ENCODE measurements at places on chromosomes 1 and 21.
A peak's percentile ranks its signal among the peaks of the same experiment; 100 is the strongest.

- DNase-seq = no peak
These were observed 4.5 kb upstream of the NPHP4 start for GRCh38 chr1:5996641-5997270.

- DNase-seq = peak; percentile 32
These were observed 11.5 kb upstream of the KCNAB2 start for GRCh38 chr1:6033986-6034749.

GRCh38 chr1:221470000-221470698, 271.7 kb downstream of the DUSP10 start:
- DNase-seq = no peak

DNA sequence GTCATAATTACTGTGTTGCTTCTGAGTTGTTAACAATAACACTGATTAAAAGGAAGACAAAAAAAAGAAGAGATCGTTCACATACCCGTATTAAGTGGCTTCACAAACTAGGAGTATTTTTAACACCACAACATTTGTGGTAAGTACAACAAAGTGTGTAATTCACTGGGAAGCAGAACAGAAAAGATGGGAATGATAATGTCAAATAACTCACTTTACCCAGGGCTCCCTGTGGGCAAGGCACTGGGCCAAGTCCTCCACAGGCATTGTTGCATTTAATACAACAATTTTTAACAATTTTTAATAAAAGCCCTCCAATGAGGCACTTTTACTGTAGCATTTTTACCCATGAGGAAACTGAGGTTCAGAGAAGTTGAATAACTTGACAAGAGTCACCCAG, 385.0 kb upstream of the ST6GALNAC5 start:
- DNase-seq = no peak

GRCh38 chr1:220843481-220844011, 35.7 kb upstream of the HLX start:
- DNase-seq = no peak

- DNase-seq = no peak
These were observed 68.4 kb downstream of the KCNJ15 start for GRCh38 chr21:38325216-38325615.

DNA sequence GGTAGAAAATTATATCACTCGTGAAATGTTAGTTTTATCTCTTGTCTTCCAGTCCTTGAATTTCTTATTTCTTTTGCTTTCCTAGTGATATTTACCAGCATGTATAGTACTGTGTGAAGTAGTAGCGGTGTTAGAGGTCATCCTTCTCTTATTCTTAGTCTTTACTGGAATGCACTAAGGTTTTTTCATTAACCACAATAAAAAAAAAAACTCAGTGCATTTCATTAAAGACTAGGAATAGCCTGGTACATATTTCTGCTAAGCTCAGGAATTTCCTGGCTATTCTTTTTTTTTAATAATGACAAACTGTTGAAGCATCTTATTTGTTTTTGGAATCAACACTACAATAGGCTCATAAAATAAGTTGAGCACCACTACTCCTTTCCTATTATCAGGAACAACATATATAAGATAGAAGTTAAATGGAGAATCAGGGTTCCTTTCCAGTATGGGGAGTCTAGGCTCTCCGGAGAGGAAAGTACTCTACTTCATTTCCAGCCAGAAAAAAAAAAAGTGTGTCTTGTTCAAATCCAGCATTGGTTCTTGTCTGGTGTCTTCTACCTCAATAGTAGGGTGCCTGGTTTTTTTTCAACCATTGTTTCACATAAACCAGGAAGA, 60.0 kb downstream of the TNFSF18 start:
- no peak for DNase-seq

DNA sequence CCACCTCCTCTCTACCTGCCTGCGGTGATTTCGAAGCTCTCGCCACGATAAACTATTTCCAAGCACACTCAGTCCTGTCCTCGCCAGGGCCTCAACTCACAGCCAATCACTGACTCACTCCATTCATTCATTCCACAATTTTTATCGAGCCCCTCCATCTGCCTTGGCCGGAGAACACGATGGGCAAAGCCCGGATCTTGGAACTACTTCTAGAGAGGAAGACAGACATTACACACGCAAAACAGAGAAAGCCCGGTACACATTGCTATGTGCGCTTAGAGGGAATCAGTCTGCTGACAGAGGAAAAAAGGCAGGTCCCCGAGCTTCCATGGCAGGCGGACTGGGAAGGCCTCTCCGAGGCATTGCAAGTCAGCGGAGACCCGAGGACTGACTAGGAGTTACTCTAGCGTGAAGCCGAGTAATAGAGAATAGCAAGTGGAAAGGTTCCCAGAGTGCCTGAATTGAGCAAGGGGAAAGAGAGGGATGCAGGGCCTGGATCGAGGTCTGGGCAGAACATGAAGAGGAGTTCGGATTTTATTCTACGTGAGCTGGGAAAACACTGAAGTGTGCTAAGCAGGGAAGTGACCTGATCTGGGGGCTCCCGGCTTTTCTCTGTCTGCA, 54.2 kb upstream of the DNAJC6 start:
- DNase-seq = peak; percentile 50

DNA sequence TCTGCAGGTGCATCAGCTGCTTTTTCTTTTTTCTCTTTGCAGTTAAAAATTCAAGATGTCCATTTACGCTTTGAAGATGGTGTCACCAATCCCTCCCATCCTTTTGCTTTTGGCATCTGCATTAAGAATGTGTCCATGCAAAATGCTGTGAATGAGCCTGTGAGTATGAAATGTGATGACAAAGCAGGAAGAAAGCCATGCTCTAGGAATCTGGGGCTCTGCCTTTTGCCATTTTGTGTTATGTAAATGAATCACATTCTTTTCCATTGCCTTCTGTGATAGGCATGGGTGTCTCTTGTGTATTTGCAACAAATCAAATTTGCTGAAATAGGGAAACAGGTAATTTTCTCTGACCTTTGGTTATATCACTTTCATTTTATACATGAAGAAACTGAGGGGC, 19.4 kb downstream of the VPS13D start:
- DNase-seq = no peak

DNA sequence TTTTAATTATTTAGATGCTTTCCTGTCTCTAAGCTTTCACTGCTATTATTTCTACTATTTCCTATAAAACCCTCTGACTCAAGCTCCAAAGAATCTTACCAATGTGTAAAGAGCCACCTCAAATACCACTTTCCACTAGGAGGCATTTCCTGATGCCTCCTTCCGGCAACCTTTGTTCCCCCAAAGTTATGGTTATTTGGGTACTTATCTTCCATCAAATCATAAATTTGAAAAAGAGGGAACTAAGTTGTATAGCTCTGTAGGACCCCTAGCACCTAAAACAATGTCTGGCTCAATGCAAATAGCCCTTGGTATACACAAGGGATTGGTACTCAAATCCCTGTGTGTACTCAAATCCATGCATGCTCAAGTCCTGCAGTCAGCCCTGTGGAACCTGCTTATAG, 79.6 kb downstream of the NME7 start:
- no peak for DNase-seq

DNA sequence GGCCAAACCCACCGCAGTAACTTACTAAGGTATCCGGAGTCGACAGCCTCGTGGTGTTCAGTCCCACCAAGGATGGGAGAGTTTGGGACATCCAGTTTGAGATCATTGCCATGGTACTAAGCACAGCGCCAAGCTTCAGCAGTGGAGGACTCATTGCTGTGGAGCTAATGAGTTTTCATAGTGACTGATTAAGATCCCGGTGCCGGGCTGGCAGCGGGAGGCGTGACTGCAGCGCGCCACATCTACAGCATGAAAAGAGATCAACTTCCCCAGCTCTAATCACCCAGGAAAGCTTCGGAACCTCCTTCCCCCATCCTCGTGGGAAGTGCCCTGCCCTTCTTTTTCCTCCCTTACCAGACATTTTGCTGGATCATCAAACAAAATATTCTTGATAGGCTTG, 149.9 kb downstream of the OLFM3 start:
- peak; percentile 49 for DNase-seq

- no peak for DNase-seq
These were observed 1.8 kb upstream of the KIAA2013 start for GRCh38 chr1:11927866-11928592.

DNA sequence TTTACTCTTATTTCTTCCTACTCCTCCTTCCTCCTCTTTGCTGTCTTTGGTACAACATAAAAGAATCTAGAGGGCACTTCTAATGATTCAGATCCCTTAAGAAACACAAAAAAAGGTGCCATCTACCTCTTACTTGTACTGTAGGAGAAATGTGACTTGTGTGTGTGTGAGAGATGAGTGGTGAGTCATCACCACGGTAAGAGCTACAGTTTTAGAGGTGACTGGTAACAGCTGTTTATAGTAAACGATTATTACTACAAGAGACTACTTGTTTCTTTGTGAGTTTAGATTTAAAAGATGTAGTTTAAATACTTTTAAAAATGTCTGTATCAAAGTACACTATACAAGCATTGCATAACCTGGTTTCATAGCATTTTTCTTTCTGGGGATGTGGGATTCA, 40.4 kb downstream of the SLC35D1 start:
- no peak for DNase-seq

DNA sequence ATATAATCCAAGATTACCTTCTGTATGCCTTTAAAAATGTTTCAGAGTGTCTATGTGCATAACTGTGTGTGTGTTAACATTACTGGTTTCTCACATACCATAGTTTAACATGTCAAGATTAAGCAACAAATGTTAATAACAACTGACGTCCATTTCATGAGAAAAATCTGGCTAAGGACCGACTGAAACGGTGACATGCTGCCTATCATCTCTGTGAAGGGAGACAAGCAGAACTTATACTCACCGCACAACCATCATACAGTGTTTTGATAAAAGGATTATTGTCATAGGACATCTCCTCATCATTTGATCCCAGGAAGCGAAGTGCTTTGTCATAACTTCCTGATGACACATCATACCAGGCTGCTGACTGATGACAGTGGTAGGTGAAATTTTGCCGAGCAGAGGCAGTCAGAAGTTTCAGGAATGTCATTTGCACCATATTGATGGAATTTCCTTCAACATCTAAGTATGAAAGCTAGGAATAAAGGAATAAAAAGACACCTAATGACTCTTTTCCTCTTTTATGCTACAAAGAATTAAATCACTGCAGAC, 228.8 kb downstream of the COL11A1 start:
- DNase-seq = no peak

DNA sequence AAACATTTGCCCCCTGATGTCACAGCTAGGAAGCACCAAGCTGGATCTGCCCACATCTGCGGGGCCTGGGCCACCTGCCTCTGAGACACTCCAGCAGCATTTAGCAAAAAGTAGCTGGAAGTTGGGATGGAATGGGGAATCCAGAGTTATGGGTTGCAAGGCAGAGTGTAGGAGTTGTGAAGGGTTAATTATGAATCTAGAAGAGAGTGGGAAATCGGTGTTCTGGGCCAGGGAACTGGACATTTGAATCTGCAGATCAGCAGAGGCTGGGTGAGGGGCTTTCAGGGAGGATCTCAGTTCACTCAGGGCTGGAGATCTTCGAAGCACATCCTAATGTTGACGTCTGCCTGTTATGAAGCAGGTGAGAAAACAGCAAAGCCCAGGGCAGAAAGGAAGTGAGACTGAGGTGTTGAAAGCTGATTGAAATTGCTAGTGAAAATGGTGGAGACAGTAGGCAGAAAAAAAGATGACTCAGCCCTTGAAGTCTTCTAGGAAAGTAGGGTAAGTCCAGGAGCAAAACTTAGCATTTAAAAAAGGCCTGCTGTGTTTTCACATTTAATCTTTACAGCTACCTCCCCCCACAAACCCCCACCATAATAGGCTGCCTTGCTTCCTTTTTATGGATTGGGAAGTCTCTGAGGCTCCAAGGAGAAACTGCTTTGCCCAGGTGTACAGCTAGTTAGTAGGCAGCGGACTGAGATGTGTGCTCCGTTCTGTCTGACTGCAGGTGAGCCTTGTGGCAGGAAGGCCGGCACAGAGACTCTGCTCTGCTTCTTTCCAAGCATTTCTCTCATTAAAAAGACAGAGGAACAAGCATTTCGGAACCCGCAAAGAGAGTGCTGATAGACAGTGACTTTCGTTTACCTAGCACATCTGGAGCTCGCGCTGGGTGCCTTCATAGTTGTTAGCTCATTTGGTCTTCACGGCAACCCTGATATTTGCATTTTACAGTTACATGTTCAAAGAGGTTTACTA, 7.2 kb downstream of the VANGL1 start:
- no peak for DNase-seq

DNA sequence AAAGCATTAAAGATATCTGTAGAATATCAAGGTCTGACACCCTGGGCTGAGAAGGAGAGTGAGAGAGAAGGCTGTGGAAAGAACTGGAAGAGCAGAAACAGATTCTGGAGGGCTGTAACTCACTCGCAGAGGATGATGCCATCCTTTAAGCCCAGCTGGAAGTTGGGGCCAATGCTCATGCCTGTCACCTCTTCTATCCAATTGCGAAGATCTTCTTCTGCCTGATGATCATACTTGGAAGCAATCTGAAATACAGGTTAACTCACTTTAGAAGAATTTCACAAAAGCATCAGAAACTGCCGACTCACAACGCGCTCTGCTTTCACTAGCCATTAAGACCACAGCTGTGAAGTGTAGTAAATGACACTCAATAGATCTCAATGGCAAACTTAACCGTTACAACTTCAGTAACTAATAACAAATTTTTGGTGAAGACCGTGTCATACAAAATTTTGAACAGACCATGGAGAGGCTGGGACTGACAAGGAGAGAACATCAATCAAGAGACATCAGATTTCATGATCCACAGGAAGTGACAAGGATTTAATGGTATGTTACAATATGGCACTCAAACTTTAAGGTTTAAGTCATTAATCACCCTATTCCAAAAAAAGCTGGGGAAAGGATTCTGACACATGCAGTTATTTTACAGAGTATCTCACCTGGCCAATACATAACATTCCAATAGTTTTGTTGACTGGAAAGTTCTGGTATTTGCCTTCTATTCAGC, 23.5 kb downstream of the CNN3 start:
- DNase-seq = no peak

DNA sequence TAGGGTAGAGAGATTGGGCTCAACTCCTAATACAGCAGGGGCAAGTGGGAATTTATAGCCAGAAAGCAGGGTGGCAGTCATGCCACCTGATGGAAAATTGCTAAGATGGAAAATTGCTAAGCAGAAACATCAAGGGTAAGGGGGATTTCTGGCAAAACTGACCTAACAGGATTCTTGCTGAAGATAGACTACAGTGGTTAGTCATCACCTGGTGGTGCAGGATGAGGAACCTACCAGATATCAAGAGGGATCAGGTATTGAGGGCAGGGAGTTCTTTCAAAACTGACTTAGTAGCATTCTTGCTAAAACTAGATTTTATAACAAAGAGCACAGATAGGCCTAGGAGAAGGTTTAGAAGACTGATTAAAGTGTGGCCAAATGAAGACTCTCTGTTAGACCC, 292.9 kb downstream of the PLPP3 start:
- no peak for DNase-seq

- DNase-seq = no peak
These were observed 13.8 kb upstream of the SAMD11 start for GRCh38 chr1:909861-910310.

DNA sequence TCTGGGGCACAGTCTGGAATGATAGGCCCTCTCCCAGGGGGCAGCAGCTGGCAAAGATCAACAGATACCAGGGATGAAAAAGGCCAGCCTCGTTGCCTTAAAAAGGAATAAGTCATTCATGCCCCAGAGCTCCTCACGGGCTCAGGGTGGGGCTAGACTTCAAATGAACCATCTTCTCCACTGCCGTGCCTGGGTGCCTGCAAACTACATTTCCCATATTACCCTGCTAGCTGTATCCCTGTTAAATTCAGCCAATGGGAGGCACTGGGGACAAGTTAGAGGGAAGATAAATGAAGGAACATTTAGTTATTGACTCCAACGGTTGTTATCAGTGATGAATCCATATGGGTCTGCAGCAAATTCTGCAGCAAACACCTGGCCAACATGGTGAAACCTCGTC, 101.2 kb upstream of the CYYR1 start:
- no peak for DNase-seq
